LNCaP clone FGC (cell line): ENCODE measurements at places on chromosomes 7 and 10.

- DNase-seq = no peak
These were observed 20.8 kb downstream of the HYCC1 start for GRCh38 chr7:22992874-22993840.

DNA sequence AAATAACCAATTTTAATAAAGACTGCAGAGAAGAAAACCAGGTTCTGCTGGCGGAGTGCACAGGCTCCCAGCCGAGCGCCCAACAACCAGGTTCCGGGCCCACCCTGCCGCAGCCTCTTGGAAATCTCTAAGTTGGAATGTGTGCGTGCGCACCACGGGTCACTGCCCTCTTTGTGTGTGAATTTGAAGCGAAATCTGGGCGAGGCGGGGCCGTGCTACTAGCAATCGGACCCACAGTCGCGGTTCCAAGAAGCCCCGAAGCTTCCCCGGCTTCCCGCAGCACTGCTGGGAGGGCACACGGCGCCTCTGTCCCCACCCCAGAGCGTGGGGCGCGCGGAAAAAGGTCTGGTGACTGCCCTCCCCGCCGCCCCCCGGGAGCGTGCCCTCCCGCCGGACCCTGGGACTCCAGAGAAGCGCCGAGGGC lies 666 bp upstream of the MAP3K8 start:
- DNase-seq = no peak

GRCh38 chr7:20786421-20786778 lies 286 bp downstream of the SP8 start:
- no peak for DNase-seq

GRCh38 chr10:88528201-88528600 lies 54.9 kb downstream of the RNLS start:
- no peak for DNase-seq

DNA sequence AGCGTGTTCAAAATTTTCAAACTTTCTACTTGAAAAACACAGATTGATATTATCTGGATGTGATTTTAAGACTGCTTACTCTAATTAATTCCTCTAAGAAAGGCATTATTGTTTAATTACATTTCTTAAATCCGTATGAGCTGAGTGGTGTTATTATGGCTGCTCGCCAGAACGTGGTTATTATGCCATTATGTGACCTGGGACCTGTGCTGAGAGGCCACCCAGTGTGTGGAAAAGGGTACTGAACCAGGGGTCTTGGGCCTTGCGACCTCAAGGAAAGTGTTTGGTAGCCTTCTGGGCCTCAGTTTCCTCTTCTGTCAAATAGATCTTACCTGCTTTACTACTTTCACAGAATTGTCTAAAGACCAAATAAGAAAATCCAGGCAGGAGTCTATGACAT lies 15.4 kb downstream of the LGI1 start:
- no peak for DNase-seq

DNA sequence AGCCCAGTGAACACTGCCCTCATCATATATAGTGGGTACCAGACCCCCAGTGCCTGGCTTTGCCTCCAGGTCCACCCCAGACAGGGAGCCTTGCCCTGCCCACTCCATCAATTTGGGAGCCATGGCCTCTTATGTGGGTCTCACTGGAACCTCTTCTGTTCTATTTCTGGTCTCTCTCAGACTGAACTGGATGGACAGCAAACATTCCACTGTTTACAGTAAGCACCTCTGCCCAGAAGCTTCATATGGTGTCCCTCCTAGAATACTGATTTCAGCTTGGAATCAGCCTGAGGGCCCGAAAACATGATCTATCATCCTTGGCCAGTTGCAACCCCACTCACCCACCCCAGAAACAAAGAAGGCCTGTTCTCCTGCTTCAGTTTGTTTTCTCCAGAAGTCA lies 81.0 kb upstream of the SLF2 start:
- no peak for DNase-seq

GRCh38 chr10:10699427-10699826 lies 318.2 kb upstream of the CELF2 start:
- DNase-seq = no peak
